Foreskin fibroblast (primary cell): ENCODE measurements at places on chromosomes 16 and 17.

DNA sequence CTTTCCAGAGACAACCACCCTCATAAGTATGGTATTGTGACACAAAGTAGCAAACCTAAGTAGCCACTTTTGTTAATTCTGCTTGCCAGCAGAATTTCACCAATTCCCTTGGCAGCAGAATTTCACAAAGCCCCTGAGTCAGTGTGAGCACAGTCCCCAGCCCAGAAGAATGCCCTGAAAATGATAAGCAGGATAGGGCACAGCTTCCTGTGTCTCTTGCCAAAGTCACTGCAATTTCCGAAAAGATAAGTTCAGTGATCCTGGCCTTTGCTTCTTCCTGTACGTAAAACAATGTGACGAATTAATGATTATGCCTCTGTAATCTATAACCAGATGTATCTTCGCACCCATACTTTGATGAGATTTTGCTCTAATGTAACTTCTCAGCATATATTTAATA is 16.0 kb upstream of the WIPF2 start:
- no peak for DNase-seq

DNA sequence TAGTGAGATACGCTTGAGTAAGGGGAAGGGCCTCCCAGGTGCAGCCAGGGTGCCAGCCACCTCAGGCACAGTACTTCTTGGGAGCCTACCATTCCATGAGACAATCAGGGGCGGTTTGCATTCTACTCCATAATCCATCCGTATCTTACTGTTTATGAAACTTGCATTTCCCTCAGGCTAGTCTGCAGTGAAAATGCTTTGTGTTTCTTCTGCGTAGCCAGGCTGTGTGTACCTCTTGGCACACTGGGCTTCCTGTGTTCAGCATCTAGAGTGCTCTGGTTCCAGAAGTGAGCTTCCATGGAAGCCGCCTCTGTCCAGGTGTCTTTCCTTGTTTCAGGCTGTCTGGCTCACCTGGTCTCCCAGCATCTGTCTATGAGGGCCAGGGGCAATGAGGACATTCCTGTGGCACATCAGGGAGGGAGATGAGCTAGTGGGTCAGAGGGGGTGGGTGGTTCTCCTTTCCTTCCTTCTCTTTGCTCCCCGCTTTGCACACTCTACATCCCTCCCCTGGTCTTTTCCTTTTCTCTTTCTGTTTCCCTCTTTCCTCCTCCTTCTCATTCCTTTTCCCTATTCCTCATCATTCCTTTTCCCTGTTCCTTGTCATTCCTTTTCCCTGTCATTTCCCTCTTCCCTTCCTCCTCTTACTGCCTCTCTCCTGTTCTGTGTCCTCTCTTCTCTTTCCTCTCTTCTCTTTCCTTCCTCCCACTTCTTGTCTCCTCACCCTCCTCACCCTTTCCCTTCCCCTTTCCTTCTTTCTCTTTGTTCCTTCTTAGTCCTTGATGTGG is 386.5 kb downstream of the CPPED1 start:
- DNase-seq = no peak

GRCh38 chr17:48626245-48627117 is at the start of gene HOXB9:
Gene HOXB9 (minus strand): TSS chr17:48626358. CDS start chr17:48626269, 89 bp downstream.
- no peak for DNase-seq

GRCh38 chr16:78903843-78904242 is 696.7 kb downstream of the MAF start:
- no peak for DNase-seq

GRCh38 chr17:49447628-49448302 is 33.1 kb upstream of the PHB1 start:
- no peak for DNase-seq

DNA sequence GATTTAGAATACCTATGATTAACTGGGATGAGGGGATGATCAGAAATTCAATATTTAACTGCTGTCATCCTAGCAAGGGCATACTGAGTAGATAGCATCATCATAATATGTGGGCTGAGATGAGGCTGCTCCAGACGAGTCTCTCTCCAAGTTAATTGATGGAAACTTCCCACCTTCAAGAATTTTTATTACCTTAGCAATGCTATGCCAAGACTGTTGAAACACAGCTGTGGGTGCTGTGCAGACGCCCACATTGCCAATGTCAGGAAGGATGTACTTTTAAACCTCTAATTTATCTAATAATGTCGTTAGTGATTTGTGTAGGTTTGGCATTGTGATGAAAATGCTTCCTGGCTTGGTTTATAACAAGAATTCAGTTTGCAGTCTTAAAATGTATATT is 170.4 kb downstream of the TRIM37 start:
- DNase-seq = no peak

DNA sequence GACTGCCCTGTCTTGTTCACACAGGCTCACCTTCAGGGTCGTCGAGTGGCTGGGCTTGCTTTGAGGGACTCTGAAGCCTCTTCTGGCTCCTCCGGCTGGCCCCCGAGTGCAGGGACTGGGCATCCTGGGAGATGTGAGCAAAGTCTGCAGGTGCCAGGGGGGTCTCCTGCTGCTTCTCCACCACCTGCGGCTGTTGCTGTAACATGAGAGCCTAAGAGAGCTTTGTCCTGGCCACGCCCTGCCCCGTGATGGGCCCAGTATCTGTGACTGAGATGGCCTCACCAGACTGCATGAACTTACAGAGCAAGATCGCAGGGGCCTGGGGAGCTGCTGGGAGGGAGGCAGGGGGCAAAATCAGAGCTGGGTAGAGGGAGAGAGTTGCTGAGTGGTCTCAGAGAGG is 12.5 kb downstream of the ERN2 start:
- DNase-seq = no peak

GRCh38 chr16:77677129-77677528 is 45.2 kb upstream of the NUDT7 start:
- peak; percentile 11 for DNase-seq

DNA sequence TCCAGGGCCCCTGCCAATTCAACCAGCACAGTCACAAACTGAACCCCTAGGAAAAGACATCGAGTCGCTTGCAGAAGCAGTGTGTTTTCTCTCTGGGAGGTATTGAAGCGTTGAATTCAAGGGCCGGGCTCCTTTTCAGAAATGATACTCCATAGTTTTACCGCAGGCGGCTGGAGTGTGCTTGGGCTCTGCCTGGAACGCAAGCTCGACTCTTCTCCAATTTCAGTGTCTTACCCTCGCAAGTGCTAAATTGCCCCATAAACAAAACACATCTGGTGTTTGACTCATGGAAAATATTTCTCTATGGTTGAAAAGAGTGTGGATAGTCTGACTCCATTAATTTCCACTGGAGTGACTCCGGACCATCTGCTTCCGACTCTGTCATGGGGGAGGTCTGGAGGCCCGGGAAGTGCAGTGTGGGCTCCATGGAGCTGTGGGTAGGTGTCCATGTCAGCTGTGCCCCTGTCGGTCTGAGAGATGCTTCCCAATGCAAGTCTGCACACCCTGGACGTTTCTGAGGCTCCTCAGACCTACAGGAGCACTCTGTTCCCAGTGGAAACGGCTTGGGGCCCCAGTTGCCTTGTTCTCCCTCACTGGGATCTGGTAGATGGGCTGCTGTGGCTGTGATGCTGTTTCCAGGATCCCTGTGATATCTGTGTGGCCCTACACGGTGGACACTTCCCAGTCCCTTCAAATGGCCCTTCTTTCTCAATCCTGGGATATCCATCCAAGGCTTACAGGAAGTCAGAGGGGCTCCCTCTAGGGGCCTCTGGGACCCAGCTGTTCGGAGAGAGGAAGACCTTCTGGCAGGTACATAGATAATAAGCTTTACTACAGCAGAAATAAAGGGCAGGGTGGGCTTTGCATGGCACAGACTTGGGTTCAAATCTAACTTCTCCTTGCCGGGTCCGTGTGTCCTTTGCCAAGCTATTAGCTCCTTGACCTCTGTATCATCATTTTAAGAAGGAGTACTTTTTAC is 119.8 kb upstream of the CDH13 start:
- no peak for DNase-seq

- DNase-seq = no peak
Observed at GRCh38 chr16:9885467-9885866, 296.8 kb downstream of the GRIN2A start.

GRCh38 chr17:81173762-81174155 is 7.7 kb upstream of the AATK start:
- DNase-seq = peak; percentile 61

DNA sequence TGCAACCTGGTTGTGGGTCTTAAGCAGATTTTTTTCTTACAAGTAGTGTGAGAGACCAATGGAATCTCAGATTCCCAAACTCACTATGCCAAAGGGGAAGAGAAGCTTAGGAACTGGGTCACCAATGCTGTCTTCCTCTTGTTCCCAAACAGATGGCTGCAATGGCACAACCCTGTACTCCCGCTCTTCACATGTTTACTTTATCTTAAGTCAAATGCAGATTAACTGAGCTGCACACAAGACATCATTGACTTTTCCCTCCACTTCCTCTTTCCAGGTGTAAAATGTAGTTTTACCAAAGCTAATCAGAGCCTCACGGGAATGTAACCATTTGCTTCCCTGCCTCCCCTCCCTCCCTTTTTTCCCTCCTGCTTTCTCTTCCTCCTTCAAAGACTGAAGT is 14.4 kb upstream of the CD300E start:
- no peak for DNase-seq

GRCh38 chr16:57612494-57612893 is 15.9 kb upstream of the ADGRG1 start:
- DNase-seq = no peak

- no peak for DNase-seq
Observed at GRCh38 chr17:9285602-9286427, 264.5 kb downstream of the NTN1 start.

DNA sequence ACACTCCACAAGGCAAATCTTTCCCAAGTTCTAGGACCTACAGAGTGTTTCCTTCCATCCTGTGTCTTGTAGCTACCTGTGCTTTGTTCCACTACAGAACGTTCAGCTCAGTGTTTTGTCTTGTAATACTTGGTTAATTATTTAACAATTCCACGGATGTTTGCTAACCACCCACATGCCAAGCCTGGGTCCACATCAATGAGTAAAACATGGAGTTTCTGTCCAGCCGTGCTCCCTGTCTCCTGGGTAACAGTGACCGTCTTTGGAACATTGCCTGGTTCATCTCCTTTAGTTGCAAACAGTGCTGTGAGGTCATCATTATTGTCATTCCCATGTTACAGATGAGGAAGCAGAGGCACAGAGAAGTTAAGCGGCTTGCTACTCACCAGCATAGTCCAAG is 41.3 kb downstream of the IRF8 start:
- no peak for DNase-seq

- DNase-seq = no peak
Observed at GRCh38 chr17:44384281-44384822, 5.1 kb downstream of the ITGA2B start.
